ENCODE measurements at places on chromosomes 1 and 21. TPM values are rescaled to one million over a fixed set of nuclear protein-coding genes. Genes with fewer than 3 reads are reported as not detected.

CLCNKB gene
- total RNA-seq: not detected

LCE6A gene
- total RNA-seq: not detected

PRKCZ gene
- total RNA-seq: 17.8 TPM

STUM gene
- total RNA-seq: not detected

OLFM3 gene
- total RNA-seq: not detected

- H3K36me3 ChIP-seq: no peaks in the 10 kb centered on the region
- no peak for DNase-seq
- H3K4me1 ChIP-seq: no peaks in the 10 kb centered on the region
Measured at GRCh38 chr1:171911506-171911905, 70.2 kb downstream of the DNM3 start.

- no peak for DNase-seq
- peaks cover 4% of the 10 kb centered on the region for H3K4me1 ChIP-seq
- H3K4me3 ChIP-seq: no peak overlapping the region
- no peaks in the 10 kb centered on the region for H3K27me3 ChIP-seq
- no peaks in the 10 kb centered on the region for H3K36me3 ChIP-seq
Measured at GRCh38 chr21:17921579-17922530, 102.7 kb upstream of the C21orf91 start.

DNA sequence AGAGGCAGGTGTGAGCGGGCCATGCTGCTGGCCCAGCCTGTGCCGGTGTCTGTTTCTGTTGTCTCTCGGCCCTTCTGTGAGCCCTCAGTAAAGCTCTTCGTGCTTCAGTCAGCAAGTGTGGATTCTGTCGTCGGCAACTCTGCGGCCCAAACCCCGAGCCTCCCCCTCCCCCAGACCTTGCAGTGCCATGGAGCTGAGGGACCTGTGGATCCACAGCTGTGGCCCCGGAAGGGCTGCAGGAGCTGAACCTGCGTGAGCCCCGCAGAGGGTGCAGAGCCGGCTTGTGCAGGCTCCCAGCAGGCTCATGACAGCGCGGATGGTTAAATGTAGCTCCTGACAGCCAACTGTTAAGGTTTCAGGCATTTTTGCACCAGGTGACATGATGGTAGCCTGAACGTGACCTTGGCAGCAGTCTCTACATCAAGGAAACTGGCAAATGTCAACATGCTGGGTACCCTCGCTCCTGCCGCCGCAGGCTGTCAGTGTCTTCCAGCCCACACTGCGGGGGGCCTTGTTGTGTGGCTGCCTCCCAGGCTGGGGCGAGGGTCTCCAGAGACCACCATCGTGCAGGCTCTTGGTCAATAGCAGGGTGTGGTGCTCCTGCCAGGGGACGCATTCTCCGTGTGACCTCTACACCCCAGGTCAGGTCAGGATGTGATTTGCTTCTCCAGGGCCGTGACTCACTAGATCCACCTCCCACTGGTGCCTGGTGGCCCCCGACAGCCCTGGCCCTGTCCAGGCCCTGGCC, 7.0 kb downstream of the LRRC3 start:
- H3K4me3 ChIP-seq: no peak overlapping the region
- no peaks in the 10 kb centered on the region for H3K36me3 ChIP-seq
- H3K27ac ChIP-seq: no peak overlapping the region
- DNase-seq: no peak
- no peaks in the 10 kb centered on the region for H3K27me3 ChIP-seq

DNA sequence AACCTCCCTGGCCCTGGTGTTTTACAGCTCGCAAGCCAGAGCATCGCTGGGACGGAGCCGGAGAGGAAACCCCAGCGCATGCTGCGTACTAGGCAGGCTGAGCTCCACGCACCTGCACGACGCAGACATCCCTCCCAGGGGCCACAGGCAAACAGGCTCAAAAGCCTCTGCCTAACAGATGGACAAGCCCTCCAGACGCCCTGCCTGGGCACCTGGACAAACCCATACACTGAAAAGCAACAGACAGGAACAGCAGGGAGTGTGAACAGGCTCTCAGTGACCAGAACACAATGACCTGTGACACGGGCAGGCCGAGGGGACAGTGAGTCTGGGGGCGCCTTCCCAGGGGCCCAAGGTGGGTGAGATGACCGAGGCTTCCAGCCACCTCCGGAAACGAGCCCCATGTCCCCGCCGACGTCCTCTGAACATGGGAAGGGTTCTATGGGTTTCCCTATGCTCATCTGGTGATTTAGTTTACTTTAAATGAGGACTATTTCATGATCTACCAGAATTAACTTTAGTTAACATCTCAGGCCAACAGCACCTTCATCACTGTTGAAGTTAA, 40.3 kb downstream of the NPHP4 start:
- no peak overlapping the region for H3K27ac ChIP-seq
- H3K27me3 ChIP-seq: no peaks in the 10 kb centered on the region
- H3K36me3 ChIP-seq: no peaks in the 10 kb centered on the region
- no peak overlapping the region for H3K4me3 ChIP-seq

DNA sequence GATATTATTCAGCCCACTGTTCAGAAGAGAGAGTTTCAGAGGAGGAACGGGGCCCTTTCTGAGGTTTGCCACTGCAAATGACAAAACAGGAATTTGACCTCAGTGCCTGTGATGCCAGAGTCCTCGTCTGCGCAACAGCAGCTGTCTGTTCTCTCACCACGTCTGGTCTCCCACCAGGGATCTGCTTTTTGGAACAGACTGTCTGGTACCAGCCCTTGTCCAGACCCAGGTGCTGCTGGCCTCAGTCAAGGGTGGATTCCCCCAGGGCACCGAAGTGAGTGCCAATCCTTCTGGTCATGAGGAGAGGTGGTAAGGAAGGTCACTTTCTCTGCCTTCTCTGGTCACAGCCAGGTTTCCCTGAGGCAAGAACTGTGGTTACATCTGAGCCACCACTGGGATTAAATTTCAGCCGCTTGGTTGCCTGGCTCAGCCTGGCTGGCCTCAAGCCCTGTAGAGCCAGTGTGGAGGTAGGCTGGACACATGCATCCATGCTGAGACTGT, 2.3 kb upstream of the BCAN start:
- H3K4me3 ChIP-seq: no peak overlapping the region
- H3K4me1 ChIP-seq: peaks cover 29% of the 10 kb centered on the region
- no peaks in the 10 kb centered on the region for H3K36me3 ChIP-seq
- H3K27me3 ChIP-seq: peaks cover 72% of the 10 kb centered on the region
- no peak for DNase-seq
- no peak overlapping the region for H3K27ac ChIP-seq

GRCh38 chr1:198300451-198300850, 143.7 kb downstream of the NEK7 start:
- H3K27me3 ChIP-seq: no peaks in the 10 kb centered on the region
- peaks cover 28% of the 10 kb centered on the region for H3K36me3 ChIP-seq
- H3K27ac ChIP-seq: no peak overlapping the region
- H3K4me1 ChIP-seq: no peaks in the 10 kb centered on the region
- no peak for DNase-seq

All from CD4-positive, alpha-beta T cell (primary cell).